ENCODE measurements at places on chromosomes 3 and 15.

- DNase-seq: no peak
Measured at GRCh38 chr3:172202797-172203196, 163.4 kb downstream of the FNDC3B start.

DNA sequence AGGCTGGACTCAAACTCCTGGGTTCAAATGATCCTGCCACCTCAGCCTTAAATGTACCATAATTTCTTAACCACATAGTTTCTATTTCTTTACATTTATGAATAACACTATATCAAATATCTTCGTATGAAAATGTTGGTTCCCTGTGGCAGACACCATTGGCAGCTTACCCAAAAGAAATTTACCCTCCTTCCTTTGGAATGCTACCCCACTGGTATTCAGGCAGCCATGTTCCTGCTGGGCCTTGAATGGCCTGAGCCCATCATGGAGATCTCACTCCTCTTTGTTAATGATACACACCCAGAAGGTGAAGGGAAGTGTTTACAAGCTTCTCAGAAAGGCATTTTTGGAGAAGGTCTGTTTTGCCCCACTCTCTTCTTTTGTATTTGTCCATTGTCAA, 94.3 kb upstream of the RNF7 start:
- no peak for DNase-seq

- no peak for DNase-seq
Measured at GRCh38 chr3:52090933-52091468, 34.6 kb upstream of the DUSP7 start.

DNA sequence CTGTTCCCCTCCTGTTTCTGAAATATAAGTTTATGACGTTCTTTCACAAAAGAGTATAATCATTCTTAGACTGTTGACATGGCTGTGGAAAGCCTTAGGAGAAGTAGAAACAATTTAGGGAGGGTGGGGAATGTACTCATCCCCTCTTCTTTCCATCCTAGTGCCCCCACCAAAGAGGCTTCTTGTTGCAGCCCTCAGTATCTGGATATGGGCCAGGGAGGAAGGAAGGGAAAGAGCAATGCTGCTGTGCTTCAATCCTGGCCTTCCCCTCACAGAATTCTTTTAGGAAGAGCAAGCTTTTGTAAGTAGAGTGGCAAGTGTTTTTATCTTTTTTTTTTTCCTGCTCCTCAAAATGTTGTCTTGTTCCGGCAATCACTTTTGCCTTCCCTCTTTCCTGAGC, 1.7 kb downstream of the INAFM2 start:
- no peak for DNase-seq

DNA sequence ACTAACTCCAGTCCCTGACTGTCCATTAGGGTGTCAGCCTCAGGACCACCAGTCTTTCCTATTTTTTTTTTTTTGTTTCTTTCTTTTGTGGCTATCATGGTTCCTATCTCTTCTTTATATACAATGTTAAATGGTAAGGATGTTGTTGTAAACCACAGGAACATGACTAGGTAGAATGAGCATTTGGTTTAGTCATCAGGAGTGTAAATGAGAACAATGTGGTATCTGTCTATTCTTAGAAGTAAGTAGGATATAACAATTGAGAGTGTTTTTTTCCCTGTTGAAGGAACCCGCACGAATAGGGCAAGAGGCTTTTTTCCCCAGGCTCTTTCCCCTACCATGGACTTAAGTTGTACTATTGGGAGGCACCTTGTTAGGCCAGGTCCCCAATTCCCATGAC, 880.3 kb upstream of the GBE1 start:
- DNase-seq: no peak

DNA sequence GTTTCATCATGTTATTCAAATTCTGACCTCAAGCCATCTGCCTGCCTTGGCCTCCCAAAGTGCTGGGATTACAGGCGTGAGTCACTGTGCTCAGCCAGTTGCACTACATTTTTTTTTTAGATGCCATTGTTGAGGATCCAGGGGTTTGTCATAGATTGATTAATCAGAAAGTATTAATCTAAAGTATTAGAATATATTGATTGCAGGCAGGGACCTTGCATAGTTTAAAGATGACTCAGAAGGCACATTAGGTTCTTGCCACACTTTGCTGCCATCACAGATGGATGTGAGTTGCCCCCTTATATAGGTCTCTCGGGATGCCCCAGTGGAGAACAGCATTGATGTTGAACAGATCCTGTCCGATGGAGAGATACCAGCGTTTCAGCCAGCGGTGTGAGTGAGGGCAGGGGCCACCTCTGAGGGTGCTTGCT, 41.1 kb downstream of the IGF1R start:
- no peak for DNase-seq

GRCh38 chr3:22068619-22069018, 317.6 kb upstream of the ZNF385D start:
- DNase-seq: no peak

DNA sequence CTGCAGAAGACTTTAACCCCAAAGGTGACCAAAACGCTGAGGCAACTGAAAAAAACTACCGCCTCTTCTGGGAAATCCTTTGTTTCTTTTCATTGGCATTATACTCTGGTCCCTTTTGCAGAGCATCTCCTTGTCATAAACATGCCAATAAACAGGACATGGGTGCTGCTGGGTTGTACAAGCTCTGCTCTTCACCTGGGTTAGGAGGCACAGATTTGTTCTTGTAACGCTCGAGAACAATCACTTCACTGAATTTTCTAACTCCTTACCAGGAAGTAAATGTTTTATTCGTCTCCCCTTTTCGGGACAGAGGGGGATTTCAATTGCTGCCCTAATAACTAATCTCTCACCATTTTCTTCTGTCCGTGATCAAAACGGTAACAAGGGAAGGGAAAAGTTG, 1.3 kb downstream of the PLCH1 start:
- no peak for DNase-seq

- DNase-seq: peak; percentile 84
Measured at GRCh38 chr15:70099967-70100473, 2.3 kb upstream of the TLE3 start.

DNA sequence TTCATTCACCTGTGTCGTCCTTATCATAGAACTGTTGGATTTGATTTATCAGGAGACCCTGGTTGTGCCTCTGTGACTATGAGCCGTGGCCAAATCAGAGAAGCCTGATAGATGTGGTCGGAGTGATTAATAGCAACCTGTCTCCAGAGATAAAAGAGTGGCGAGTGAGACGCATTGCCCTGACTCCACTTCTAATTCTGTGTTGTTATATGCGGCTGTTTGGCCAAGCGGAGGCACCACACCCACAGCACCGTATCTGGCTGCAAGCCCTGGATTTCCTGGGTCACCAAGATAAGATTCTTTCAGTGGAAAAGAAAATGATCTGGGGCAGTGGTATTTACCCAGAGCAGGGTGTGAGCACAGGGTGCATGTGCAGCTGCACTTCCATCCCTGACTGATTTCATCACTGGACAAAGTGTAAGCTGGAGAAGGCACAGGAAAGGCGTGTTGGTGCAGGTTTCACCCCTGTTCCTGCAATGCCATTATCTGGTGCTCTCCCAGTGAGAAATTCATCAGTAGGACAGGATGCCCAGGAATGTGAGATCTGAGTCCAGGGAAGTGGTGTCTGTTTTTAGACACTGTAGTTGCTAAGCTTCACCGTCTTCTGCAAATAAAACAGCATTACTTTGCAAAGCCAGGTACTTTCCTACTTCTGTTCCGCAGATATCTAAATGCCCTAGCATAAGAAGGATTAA, 84.6 kb downstream of the CD47 start:
- DNase-seq: peak; percentile 57

GRCh38 chr3:168431491-168431890, 335.8 kb upstream of the GOLIM4 start:
- DNase-seq: no peak

GRCh38 chr3:132803889-132804288, 81.7 kb upstream of the NPHP3 start:
- DNase-seq: peak; percentile 40

DNA sequence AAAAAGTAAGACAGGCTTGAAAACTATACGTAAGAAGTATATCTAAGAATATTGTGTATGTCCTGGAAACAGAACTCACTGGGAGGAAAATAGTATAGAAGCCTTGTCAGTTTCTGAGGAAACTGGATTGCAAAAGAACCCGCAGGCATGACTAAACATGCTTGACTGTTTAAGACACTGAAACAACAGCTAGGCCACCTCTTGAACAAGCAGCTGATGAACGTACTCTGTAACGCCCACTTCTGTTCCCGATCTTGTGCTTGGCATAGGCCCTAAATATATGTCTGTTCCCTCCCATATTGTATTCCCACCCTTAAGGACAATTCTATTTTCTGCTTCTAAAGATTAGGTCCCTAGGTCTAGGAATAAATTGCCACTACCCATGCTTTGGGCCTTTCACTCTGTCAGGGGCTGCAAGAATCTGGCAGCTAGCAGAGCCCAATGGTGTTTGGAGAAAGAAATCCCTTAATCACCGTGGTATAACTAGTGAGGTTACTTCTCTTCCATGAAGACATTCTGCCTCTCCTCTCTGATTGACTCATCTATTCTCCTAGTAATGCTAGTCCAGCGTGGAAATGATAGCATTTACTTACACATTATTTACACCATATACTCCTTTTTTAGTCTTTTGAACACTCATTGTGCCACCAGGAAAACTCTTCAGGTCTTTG, 46.2 kb downstream of the CD200 start:
- DNase-seq: no peak

DNA sequence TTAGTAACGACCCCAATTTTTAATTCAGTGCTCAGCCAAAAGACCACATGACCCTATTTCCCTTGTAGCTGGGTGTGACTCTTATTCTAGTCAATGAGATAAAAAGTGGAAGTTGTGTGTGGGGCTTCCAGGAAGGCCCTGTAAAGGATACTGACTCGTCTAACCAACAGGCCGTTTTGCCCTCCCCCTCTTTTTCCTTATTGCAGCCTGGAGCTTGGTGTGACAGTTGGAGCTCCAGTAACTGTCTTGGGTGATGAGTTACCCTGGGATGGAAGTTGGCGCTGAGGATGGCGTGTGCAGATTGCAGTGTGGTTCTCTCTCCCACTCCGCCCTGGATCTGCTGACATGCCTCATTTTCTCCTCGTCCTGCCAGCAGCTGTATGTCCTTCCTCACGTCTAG, 209.3 kb upstream of the PROK2 start:
- no peak for DNase-seq

DNA sequence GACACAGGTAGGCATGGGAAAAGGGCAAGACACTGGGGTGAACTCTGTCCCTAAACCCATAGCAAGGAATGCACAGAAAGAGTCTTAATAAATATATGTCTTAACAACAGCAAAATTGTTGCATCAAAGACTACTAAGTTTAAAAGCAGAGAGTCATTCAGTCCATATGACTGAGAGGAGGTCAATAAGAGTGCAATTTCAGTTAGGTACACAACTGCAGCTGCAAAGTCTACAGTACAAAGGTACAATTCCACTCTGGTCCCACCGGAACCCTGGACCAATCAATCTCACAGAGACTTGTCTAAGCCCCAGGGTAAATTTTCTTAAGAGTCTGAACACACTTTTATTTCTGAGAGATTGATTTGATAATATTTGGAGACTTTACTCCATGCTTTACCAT, 6.9 kb downstream of the CP start:
- DNase-seq: no peak

DNA sequence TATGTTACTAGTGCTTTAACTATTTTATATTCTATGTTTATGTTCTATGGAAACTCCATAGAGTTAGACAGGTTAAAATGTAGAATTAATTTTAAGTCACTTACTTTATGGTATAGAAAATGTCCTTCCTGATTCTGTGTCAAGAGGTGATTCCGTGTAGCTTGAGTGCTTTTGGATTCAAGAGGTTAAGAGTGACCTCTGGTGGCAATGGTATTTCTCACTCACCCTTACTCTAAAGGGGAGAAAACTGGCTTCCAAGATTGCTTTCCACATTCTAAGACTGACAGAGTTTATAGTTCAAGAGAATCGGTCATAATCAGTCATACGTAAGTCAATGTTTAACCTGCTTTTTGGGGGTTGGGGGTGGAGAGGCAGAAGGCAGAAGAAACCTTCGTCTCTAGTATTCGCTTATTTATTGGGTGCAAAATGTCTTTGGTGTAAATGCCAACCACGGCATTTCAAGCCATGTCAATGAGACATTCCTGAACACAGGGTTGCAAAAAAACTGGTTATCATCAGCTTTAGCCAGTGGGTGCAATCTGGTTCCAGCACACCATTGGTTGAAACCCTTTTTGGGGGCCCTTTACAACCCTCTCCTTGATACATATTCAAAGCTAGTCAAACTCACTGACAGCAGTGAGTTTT, 92.0 kb upstream of the VGLL3 start:
- peak; percentile 66 for DNase-seq

GRCh38 chr15:98927022-98927421, 80.6 kb downstream of the PGPEP1L start:
- DNase-seq: no peak

- DNase-seq: peak; percentile 96
Measured at GRCh38 chr3:120604382-120604781, 8.2 kb downstream of the NDUFB4 start.

DNA sequence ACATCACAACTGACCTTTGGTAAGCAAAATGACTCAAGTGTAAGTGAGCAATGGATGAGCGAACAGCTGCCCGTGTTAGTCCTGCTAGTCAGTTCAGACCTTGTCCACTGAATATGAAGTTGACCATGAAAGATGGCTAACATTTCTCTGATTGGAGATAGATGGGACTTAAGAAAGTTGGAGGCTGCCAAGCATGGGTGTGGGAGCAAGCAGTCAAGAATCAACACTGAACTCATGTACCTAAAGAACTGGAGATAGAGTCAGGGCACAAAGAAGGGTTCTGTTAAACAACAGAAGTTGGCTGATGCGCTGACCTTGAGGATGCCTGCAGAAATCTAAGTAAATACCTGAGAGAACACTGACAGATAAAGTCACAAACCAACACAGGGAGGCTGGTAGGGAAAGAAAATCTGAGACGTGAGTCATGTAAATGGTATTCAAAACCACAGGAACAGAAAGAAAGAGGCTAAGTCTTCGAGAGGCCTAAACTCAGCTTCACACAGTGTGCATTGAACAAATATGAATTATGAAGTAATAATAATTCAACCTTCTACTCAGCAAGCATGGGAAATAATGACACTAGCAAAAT, 30.7 kb upstream of the ANPEP start:
- no peak for DNase-seq

DNA sequence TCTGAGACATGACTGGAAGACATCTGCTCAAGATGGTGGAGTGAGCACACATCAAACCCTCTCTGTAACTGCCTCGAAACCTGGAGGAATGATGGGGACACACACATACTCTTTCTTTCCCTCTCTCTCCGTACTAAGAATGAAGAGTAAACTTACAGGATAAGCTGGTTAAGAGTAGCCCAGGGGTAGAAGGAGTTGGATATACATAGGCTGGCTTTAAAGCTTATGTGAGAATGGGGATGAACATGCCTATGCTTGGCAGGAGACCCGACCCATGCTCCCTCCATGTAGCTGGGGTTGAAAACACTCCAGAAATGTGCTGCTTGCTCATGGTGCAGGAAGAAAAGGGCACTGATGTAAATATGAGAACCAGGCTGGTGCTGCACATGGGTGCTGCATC, 68.9 kb downstream of the IL20RB start:
- DNase-seq: no peak

DNA sequence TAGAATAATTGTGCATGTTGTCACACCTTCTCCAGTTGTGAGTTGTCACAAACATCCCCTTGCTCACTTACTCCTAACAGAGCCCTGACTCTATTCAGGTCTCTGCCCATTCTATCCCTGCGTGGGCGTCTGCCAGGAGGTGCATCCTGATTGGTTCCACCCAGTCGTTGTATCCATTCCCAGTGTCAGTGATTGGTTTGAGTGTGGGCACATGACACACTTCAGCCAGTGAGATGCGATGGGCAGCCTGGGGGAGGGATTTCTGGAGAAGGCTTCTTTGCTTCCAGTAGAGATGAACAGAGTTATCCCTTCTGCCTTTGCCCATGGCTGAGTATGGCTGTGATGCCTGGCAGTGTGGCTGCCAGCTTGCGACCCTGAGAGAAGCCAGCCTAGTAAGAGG, 18.7 kb downstream of the PXYLP1 start:
- no peak for DNase-seq
